ENCODE measurements at places on chromosomes 7 and 10. TPM values are rescaled to one million over a fixed set of nuclear protein-coding genes. Genes with fewer than 3 reads are reported as not detected.

Gene SNX8
- total RNA-seq: 29.1 TPM

- no peaks in the 10 kb centered on the region for H3K4me1 ChIP-seq
- H3K27ac ChIP-seq: no peak overlapping the region
- no peaks in the 10 kb centered on the region for H3K36me3 ChIP-seq
- peaks cover 3% of the 10 kb centered on the region for H3K27me3 ChIP-seq
- DNase-seq: no peak
Measured at GRCh38 chr7:133613250-133613790, 360.4 kb downstream of the EXOC4 start.

DNA sequence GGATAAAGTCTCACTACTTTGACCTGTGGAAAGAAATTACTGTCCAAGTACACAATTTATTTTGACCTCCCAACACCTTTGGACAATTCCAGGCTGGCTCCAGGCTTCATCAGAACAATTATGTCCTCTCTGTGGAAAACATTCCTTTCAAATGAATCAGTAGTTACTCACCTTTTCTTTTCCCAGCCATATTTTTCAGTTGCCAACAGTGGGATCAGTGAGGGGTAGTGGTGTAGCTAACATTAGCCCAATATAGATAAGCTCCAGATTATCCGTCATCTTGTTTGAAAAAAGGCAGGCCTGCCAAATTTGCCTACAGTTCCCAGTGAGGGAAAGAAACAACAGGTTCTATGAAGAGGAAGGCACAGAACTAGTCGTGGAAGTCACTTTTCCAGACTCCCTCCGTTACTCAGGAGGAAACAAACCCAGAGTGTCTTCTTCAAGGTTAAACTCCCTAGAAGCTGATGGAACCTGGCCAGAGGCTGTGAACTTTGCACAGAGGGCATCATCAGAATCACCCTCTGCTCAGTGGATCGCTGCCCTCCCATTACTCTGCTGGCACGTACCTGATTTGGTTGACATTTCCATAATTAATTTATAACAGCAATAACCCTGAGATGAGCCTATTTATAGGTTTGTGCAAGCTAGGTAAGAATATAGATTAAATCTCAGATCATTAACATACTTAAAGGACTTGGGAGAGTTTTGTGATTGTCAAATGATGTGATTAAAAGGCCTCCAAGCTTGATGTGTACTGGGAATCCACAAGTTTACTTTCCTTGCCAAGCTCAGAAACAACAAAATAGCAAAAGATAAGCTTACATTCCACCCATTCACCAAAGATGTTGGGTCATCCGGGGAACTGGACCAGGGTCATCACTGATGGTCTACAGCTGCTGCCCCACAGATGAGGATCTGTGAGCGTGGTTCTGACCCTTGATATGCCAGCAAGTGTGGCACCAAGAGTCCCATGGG is 654.6 kb upstream of the GALNT17 start:
- peaks cover 8% of the 10 kb centered on the region for H3K36me3 ChIP-seq
- H3K4me3 ChIP-seq: no peak overlapping the region
- no peak overlapping the region for H3K27ac ChIP-seq
- DNase-seq: no peak
- no peaks in the 10 kb centered on the region for H3K27me3 ChIP-seq
- peaks cover 39% of the 10 kb centered on the region for H3K4me1 ChIP-seq

Gene PON1
- total RNA-seq: 3.0 TPM

GRCh38 chr7:148773334-148773733 is 74.6 kb downstream of the CUL1 start:
- no peaks in the 10 kb centered on the region for H3K27me3 ChIP-seq
- H3K4me3 ChIP-seq: no peak overlapping the region
- no peak for DNase-seq
- no peak overlapping the region for H3K27ac ChIP-seq
- H3K36me3 ChIP-seq: peaks cover 25% of the 10 kb centered on the region

DNA sequence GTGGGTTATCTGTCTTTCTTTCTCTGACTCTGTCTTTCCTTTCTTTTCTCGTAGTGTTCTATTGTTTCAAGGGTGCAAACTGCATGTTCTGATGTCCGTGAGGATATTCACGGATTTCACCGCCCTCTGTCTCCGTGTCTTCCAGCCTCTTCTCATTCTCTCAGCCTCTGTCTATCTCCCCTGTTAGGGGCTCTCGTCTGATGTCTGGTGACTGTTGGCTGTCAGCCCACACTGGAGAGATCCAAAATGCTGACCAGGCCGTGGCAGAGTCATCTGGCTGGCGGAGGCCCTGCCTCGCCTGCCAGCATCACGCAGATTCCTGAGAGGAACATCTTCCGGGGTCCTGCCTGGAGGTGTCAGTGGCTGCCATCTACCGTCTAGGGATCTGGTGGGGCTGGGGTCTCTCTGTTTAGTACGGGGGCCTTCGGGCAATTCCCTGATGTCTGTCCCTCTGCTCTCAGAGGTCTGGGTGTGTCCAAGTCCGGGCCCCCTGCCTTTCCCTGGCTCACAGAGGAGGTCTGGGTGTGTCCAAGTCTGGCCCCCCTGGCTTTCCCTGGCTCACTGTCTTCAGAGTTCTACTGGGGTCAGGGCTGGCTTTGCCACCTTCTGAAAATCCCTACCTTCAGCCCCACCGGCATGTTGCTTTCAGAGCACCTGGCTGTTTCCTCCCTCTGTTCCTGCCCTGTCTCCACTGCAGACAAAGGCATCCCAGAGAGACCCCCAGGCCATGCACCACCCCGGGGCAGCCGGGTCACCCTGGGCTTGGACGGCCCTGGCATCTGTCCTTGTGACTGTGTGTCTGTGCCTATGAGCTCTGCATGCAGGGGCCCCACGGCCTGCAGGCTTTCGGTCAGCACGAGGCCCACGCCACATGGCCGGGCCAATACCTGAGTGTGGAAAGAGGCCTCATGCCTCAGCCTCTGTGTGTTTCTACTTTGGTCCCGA is 14.0 kb upstream of the SCART1 start:
- H3K4me1 ChIP-seq: no peaks in the 10 kb centered on the region
- no peak overlapping the region for H3K27ac ChIP-seq
- no peak overlapping the region for H3K4me3 ChIP-seq

GRCh38 chr10:124451276-124451675 is 1.4 kb upstream of the NKX1-2 start:
- H3K4me3 ChIP-seq: peak overlapping the region; percentile 71
- DNase-seq: no peak
- peaks cover 22% of the 10 kb centered on the region for H3K4me1 ChIP-seq
- H3K36me3 ChIP-seq: no peaks in the 10 kb centered on the region
- no peak overlapping the region for H3K27ac ChIP-seq
- peaks cover 95% of the 10 kb centered on the region for H3K27me3 ChIP-seq

- H3K27me3 ChIP-seq: no peaks in the 10 kb centered on the region
- H3K4me3 ChIP-seq: no peak overlapping the region
- H3K4me1 ChIP-seq: no peaks in the 10 kb centered on the region
Measured at GRCh38 chr10:26725837-26726727, 28.6 kb downstream of the PDSS1 start.

Gene GIMAP6
- total RNA-seq: not detected

Gene SAMD9L
- 2.7 TPM for total RNA-seq

Gene PRSS37
- total RNA-seq: not detected

DNA sequence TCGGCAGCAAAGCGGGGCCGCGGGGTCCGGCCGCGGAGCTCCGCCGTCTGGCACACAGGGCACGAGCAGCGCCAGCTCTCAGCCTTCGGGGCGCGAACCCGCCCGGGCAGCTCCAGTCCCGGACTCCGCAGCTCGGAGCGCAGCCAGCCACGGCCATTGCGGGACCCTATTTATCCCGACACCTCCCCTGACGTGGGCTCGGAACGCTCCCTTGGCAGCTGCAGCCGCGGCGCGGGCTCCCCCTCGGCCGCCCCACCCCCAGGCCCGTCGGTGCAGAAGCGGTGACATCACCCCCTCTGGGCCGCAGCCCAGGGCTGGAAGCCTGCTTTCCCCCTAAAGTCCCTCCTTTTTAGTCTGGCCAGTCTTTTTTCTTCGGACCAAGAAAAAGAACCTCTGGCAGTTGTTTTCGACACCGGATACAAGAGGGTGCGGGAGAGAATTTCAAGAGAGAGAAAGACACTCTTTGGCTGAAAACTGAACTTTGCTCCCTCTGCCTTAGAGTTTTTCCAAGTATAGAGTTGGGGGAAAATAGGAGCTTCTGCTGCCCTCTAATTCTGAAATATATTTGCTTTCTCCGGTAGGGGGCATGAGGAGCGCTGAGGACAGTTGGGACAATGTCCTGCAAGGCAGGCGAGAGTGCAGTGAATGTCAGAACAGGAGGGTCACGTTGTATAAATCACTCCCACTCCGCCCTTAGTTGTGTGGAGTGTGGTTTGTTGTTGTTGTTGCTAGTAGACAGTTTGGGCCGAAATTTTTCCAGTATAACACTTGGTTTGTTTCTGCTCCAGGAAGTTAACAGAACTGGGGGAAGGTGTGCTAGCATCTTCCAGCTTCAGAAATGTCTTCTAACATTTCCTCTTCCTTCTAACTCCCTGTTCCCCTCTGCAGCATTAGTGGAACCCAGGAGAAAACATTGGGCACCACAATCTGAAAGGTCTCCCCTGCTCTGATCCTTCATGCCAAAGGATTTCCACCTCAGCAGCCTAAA is at the start of gene SFRP4:
Gene SFRP4, minus strand, starts transcription at position 145 of the 988 bp plus-strand sequence. CDS start 280 bp downstream, outside the sequence.
- H3K36me3 ChIP-seq: no peaks in the 10 kb centered on the region
- peak; percentile 73 for DNase-seq
- peaks cover 74% of the 10 kb centered on the region for H3K27me3 ChIP-seq
- peak within 1 kb of the TSS; percentile 53 for H3K27ac ChIP-seq
- H3K4me1 ChIP-seq: peaks cover 24% of the 10 kb centered on the region
- peak within 1 kb of the TSS; percentile 80 for H3K4me3 ChIP-seq

GRCh38 chr10:89516149-89516832 is 19.1 kb downstream of the SLC16A12 start:
- H3K27ac ChIP-seq: peak overlapping the region; percentile 82
- no peak overlapping the region for H3K4me3 ChIP-seq
- no peaks in the 10 kb centered on the region for H3K36me3 ChIP-seq
- H3K4me1 ChIP-seq: peaks cover 22% of the 10 kb centered on the region
- no peak for DNase-seq

Gene XRCC2
- 5.5 TPM for total RNA-seq

GRCh38 chr10:58830697-58831096 is 318.0 kb downstream of the BICC1 start:
- H3K4me1 ChIP-seq: peaks cover 55% of the 10 kb centered on the region
- no peaks in the 10 kb centered on the region for H3K27me3 ChIP-seq
- H3K27ac ChIP-seq: peak overlapping the region; percentile 36
- peaks cover 26% of the 10 kb centered on the region for H3K36me3 ChIP-seq
- H3K4me3 ChIP-seq: peak overlapping the region; percentile 21

Gene CDHR3
- total RNA-seq: 5.6 TPM

- no peak for DNase-seq
- H3K4me3 ChIP-seq: peak overlapping the region; percentile 39
- H3K27ac ChIP-seq: peak overlapping the region; percentile 20
Measured at GRCh38 chr7:96188591-96188991, 133.3 kb downstream of the SLC25A13 start.

- no peaks in the 10 kb centered on the region for H3K27me3 ChIP-seq
- H3K36me3 ChIP-seq: peaks cover 11% of the 10 kb centered on the region
- peak overlapping the region; percentile 98 for H3K27ac ChIP-seq
Measured at GRCh38 chr7:44639671-44640321, 33.4 kb downstream of the OGDH start.

GRCh38 chr10:102796407-102797176 is 40.6 kb downstream of the CYP17A1 start:
- DNase-seq: no peak
- no peaks in the 10 kb centered on the region for H3K27me3 ChIP-seq
- H3K4me1 ChIP-seq: peaks cover 41% of the 10 kb centered on the region
- peaks cover 15% of the 10 kb centered on the region for H3K36me3 ChIP-seq
- H3K4me3 ChIP-seq: no peak overlapping the region

Gene SKIDA1
- total RNA-seq: 24.3 TPM
